ENCODE measurements at places on chromosomes 3 and 15.

DNA sequence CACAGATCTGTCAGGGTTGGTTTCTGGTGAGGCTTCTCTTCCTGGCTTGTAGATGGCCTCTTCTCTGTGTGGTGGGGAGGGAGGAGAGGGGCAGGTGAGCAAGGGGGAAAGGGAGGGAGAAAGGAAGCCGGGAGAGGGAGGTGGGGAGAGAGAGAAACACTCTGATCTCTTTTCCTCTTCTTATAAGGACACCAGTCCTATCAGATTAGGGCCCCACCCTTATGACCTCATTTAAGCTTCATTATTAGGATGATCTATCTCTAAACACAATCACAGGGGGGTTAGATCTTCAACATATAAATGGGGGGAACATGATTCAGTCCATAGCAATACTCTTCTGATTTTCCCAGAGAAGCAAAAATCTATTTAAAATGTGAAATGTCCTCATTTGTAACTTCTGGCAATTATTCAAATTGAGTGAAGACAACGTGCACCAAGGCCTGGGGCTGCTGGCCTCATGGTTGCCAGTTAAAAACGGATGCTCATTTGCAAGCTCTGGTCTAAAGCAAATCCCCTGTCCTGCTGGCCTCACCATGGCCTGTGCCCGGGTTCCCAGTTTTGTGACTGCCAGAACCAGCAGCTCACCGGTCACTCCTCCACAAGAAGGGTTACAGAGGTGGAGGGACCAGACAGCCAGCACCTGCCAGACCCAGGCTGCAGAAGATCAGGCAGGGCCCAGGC, 8.3 kb downstream of the POMGNT2 start:
- DNase-seq, result no peak

DNA sequence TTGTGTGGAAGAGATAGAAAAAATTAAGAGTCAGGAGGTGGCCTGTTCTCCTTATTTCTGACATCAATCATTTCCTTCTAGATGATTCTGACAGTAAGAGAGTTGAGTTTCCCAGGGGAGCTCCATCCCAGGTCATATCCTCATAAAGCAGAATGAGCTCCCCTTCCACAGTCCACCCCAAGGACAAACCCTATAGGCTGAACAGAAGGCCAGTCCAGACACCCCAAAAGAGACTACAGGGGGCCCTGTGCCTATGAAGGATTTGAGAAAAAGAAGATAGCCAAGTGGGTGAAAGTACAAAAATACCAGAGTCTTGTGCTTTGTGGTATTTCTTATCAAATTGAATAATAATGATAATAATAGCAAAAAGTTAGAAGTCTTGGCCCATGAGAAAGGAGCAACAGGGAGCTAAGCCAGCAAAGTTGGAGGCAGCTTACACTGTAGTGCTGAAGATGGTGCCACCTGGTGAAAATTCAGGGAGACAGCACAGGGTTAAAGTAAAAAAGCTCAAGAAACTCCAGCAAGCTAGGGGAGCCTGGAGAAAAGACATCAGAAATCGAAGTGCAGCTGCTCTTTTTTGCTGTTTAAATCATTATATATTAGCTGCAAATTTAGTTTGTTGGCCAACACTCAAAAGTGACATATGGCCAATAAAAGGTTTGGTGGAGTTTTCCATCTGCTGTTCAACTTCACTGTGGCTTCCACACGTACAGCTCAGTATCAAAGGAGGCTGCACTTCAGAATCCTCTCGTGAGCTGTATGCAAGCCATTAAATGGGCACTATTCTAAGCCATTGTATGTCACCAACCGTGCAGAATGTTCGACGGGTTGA, 35.8 kb upstream of the SLC24A5 start:
- no peak for DNase-seq

GRCh38 chr3:16697443-16698147, 92.4 kb upstream of the DAZL start:
- DNase-seq, result no peak

- DNase-seq, result no peak
These were observed 311.5 kb downstream of the ULK4 start for GRCh38 chr3:41650406-41650805.

- DNase-seq, result no peak
These were observed 156.7 kb downstream of the CACNA1D start for GRCh38 chr3:53650928-53651661.
